HTR-8/SVneo (cell line): ENCODE measurements at places on chromosomes 4 and X.

DNA sequence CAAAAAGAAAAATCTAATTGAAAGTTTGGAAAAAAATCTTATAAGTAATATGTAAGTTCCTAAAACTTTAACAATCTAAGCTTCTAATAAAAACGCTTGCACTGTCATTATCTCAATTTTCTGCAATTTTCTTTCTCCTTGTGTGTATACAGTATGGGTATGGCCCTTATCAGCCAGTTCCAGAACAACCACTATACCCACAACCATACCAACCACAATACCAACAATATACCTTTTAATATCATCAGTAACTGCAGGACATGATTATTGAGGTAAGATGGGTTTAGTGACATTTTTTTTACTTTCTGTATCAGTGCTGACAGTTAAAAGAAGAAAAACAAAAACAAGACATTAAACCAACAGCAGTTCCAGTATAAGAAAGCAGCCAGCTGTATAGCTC lies 4.9 kb downstream of the STATH start:
- DNase-seq = no peak

DNA sequence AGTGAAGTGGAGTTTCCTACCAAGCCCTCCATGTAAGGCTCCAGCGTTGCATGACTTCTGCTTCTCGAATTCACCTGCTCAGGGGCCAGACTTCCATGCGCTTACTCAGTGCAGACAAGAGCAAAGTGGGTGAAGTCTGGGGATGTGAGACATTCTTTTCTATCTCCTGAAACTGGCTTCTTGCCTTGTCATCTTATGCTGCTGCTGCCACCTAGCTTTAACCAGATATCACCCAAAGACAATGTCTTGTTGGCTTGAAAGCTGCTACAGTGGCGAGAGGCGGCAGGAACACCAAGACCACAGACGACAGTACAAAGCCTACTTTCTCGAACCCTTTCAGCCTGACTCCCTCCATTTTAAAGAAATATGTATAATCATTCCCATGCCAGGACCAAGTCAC lies 103.6 kb upstream of the ADGRG2 start:
- no peak for DNase-seq

- DNase-seq = no peak
These were observed 54.2 kb upstream of the CBR4 start for GRCh38 chr4:169064296-169064695.

- DNase-seq = no peak
These were observed 5.0 kb downstream of the DCAF8L1 start for GRCh38 chrX:27976284-27976683.

DNA sequence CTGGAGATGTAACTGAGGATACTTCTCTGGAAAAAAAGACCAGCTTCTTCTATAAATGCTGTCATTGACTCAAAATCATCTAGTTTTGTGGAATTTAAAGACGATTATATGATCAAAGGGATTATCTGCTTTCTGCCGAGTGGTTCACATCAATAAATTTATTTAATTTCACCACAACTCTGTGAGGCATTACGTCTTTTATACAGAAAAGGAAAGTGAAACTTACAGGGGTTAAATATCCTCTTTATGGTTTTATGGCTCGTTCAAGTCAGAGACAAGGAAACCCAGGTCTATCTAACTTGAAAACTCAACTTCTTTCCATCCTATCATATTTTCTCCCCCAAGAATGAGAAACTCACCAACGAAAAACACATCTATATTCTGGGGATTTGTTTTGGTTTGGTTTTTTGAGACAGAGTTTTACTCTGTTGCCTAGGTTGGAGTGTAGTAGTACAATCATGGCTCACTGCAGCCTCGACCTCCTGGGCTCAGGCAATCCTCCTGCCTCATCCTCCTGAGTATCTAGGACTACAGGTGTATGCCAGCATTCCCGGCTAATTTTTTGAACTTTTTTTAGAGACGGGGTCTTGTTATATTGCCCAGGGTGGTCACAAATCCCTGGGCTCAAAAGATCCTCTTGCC lies 377.9 kb upstream of the EMCN start:
- DNase-seq = no peak

DNA sequence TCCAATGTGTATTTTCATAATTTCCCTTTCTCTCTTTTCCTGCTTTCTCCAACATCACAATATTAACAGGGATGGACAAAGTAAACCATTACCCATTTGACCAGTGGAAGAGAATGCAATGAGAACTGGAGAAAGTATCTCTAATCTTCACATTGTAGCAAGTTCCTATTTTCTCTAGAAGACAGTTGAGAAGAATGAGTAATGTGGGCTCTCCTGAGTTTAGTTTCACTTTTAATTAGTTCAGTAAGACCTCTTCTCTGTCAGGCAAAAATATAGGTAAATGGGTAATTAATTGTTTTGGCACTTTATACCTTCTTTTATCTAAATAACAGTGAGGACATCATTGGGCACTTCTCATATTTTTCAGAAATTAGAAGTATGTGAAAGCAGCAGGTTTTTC lies 602.0 kb downstream of the GLUD2 start:
- no peak for DNase-seq

DNA sequence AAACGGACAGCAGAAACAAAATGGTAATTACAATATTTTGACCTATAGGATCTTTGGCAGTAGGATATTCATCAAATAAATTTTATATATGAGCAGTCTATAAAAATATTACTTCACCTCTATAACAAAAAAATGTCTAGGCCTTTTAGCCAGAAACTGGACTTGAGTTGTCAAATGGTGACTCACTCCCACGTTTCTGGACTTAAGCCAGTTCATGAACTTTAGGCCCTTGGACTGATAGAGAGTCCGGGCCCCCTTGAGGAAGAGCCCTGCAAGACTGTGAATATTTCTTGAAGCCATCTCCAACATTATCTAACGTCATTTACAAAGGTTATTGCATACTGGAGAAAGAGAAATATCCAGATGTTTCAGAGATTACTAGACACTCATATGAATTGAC lies 106.8 kb upstream of the FAM47A start:
- DNase-seq = no peak

GRCh38 chr4:88106205-88106604 lies 52.2 kb downstream of the ABCG2 start:
- no peak for DNase-seq

GRCh38 chr4:107863850-107864371 lies 39.2 kb downstream of the SGMS2 start:
- DNase-seq = no peak

GRCh38 chrX:69143530-69143929 lies 21.7 kb downstream of the PJA1 start:
- no peak for DNase-seq

DNA sequence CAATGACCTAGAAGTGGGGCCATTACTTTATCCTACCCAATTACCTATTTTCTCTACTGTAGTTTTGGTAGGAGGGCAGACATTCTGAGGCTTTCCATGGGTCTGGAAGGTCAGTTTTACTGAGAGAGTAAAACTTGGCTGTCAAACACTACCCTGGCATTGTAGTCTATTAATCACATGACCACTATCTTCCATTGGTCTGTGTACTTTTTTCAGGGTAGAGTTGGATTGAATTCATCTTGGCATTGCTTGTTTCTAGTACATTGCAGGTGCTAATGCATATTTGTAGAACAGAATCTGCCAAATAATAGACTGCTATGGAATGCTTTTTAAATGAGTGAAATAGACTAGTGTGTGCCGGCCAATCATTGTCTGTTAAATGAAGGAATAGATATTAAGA lies 271.9 kb downstream of the STIM2 start:
- no peak for DNase-seq

- no peak for DNase-seq
These were observed 1662.8 kb upstream of the ADGRL3 start for GRCh38 chr4:59537246-59537886.

DNA sequence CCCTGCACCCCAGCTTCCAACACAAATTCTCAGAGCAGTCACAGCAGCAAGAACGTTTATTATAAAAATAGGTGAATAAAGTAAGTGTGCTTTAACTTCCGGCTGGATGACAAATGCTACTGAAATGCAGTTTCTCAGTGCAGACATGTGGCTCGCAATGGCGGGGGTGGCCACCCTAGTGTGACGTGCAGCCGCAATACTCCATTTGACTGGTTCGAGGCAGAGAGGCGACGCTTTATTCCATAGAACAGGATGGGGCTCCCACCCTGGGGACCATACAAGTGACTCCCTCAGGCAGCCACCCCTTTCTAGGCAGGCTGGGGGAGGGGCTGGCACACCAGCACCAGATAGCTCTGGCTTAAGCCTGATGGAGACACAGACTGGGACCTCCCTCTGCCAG lies 14.5 kb downstream of the TNIP2 start:
- no peak for DNase-seq

GRCh38 chr4:75235359-75235951 lies 278.7 kb downstream of the RCHY1 start:
- no peak for DNase-seq

DNA sequence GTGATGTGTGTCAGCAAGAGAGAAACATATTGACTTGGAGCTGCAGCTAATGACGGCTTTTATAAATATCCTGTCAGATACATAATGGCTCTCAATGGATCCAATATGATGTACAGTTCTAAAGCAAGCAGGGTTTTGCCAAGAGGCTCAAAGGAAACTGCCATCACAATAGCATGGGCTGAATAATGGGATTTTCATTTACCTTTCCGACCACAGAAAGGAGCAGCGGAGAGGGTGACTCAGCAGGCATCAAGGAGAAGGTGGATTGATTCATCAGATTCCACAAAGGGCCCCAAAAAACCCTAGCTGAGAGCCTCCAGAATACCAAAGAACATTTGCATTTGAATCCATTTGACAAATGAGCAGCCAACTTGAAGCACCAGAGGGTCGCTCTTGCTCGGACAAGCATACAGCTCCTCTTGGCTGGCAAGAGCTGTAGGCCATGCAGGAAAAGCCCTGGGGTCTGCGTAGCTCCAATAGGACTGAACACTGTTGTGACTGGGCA lies 355.7 kb upstream of the NOCT start:
- DNase-seq = no peak

GRCh38 chr4:143399113-143399949 lies 62.7 kb downstream of the GAB1 start:
- DNase-seq = no peak

DNA sequence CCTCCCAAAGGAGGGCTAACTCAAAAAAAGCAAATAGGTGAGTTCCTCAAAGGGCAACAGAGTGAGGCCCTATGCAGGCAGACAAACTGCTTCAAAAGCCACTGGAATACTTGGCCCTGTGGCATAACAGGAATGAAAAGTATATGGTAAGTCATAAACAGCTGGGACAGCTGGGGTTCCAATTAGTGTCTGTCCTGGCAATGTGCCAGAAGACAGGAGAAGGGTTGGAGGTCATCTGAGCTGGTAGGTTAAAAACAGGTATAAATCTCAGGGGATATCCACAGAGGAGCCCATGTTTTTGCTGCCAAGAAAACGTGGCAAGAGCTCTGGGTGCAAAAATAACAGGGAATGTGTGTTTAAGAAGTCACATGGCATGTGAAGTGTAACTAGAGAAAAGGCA lies 111.6 kb downstream of the APOOL start:
- no peak for DNase-seq

DNA sequence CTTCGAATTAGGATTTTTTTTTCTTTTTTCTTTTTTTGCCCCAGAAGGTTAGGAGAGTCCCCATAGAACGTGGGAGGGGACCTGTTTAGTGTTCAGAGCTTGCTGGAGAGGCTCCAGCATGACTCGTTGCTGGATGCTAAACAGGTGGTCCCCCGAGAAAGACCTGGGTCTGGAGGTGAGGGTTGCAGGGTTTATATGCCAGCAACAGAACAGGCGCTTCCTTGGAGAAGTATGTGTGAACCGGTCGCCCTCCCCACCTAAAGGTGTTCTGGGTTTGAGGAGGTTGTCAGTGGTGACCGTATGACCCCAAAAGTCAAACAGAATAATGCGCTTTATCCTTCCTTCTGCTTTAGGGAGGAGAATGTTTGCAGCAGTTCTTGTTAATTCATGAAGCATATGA lies 52.1 kb upstream of the SHOX start:
- no peak for DNase-seq

GRCh38 chr4:159042868-159043267 lies 60.0 kb upstream of the RAPGEF2 start:
- DNase-seq = no peak

GRCh38 chrX:128582036-128582435 lies 529.8 kb upstream of the ACTRT1 start:
- no peak for DNase-seq

DNA sequence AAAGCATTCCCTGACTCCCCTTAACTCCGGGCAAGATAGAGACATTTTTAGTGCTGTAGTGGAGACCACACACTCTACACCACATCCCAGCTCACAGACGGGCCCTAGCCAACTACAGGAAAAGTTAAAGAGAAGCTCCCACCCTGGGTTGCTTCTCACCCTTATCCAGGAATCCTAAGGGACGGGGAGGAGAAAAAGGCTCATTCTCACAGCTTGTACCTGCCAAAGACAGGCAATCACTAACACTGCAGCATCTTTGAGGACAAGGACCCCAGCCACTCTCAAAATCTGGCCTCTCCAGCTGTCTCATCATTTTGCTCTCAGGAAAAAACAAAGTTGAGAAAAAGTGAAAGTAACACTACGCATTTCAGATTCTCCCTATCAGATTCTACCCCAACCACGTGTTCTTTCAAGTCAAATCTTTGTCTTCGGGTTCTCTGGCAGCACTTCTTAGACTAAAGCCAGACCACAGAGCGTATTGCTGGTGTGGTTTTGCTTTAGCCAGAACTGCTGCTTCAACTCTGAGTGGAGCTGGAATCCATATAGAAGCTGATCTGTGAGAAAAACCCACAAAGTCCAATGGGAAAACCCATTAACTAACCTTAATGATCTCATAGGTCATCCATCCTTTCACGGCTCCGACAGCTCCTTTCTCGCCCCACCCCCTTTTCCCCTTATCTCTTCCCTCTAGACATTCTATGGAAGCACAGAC lies 605.9 kb upstream of the DIPK2B start:
- no peak for DNase-seq

DNA sequence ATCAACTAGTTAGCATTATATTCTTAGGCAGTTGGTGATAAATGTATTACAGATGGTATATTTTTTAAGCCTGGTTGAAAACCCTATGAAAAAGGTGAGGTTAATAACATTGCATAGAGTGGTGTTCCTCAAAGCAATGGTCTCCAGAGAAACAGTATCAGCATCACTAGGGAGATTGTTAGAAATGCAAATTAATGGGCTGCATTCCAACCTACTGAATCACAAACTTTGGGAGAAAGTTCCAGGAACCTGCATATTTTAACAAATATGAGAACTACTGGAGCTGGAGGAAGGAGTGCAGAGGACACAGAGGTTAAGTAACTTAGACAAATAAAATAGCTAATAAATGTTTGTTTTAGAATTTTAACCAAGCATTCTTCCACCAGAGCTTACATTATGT lies 166.9 kb upstream of the PCDH10 start:
- DNase-seq = no peak
